ENCODE measurements at places on chromosomes 12 and 14. TPM values are rescaled to one million over a fixed set of nuclear protein-coding genes. Genes with fewer than 3 reads are reported as not detected.
A peak's percentile ranks its signal among the peaks of the same experiment; 100 is the strongest.

The AGAP2 gene
- 0.33 TPM for total RNA-seq

The SPTLC2 gene
- total RNA-seq, result 17.8 TPM

The OAS2 gene
- not detected for total RNA-seq

DNA sequence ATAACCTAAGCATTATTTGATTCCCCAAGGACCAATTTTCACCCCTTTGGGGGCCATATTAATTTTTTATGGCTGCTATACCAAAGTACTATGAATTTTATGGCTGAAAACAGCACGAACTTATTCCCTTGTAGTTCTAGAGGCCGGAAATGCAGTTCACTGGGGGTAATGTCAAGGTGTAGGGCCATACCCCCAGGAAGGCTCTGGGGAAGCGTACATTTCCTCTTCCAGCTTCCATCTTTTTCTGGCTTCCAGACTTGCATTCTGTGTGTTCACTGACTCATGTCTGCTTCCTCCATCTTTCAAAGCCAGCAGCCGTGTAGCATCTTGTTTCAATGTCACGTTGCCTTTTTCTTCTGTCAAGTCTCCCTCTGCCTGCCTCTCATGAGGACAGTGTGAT, 133.5 kb downstream of the BICD1 start:
- no peak for DNase-seq
- H3K36me3 ChIP-seq, result no peaks in the 10 kb centered on the region
- no peaks in the 10 kb centered on the region for H3K27me3 ChIP-seq
- no peaks in the 10 kb centered on the region for H3K4me1 ChIP-seq
- no peak overlapping the region for H3K27ac ChIP-seq

DNA sequence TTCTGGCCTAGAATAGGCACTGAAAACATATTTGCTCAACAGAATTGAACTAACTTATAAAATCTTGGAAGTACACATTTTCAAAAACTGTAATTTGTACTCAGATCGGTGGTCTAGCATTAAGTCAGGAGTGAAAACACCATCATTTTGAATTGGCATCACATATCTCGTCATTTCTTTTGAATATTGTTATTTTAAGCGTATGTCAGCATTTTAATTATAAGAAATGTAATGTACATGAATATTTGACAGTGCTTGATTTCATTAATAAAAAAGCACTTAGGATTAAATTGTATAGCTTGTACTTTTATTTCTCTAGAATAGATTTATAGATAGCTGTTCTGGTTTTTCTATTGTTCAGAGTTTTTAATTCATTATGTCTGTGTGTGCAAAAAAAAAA, 892.2 kb downstream of the BCL11B start:
- no peaks in the 10 kb centered on the region for H3K4me1 ChIP-seq
- no peaks in the 10 kb centered on the region for H3K36me3 ChIP-seq
- no peak overlapping the region for H3K27ac ChIP-seq
- no peaks in the 10 kb centered on the region for H3K27me3 ChIP-seq
- no peak overlapping the region for H3K4me3 ChIP-seq
- DNase-seq, result no peak

DNA sequence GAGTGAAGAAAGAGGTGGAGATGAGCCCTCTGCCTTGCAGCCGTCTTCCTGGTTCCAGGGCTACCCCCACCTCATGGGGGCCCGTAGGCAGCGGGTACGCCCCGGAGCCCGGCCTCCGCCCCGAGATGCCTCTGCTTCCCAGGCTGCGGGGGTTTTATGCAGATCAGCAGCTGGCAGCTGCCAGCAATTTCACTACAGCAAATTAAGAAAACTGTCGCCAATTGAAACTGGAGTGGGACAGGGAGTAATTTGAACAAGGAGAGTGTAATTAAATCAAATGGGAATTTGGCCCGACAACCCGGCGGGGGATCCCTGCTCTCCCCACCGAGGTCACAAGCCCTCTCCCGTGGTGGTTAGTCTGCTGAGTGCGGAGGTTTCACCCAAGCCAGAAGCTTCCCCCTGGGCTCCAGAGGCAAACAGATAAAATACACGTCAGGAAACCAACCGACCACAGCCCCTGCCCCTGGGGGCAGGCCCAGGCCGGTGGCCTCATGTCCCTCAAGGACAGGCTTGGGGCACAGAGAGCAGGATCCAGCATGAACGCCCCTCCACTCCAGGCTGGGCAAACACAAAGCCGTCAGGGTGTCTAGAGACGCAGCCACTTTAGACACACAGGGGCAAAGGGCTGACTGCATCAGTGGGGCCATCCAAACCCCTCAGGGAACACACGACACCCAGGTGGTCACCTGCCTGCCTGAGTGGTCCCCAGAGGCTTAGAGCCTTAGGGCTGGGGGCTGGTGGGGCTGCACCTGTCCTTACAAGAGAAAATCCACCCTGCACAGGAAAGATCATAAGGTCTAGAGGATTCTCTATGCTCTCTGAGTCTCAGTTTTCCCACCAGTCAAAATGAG, 53.8 kb downstream of the TESC start:
- H3K4me3 ChIP-seq, result no peak overlapping the region
- peaks cover 56% of the 10 kb centered on the region for H3K4me1 ChIP-seq
- no peaks in the 10 kb centered on the region for H3K27me3 ChIP-seq
- H3K36me3 ChIP-seq, result no peaks in the 10 kb centered on the region
- DNase-seq, result no peak
- H3K27ac ChIP-seq, result peak overlapping the region; percentile 90
